ENCODE measurements at places on chromosomes 3 and 15.

GRCh38 chr3:150158943-150159625, 188.4 kb upstream of the PFN2 start:
- H3K27ac ChIP-seq, result no peak overlapping the region
- no peaks in the 10 kb centered on the region for H3K36me3 ChIP-seq
- DNase-seq, result no peak
- H3K4me1 ChIP-seq, result no peaks in the 10 kb centered on the region

- H3K36me3 ChIP-seq, result no peaks in the 10 kb centered on the region
- H3K4me1 ChIP-seq, result peaks cover 53% of the 10 kb centered on the region
- H3K27ac ChIP-seq, result peak overlapping the region; percentile 93
- peak overlapping the region; percentile 76 for H3K4me3 ChIP-seq
Measured at GRCh38 chr3:50320853-50321335, 1.7 kb downstream of the HYAL2 start.

GRCh38 chr15:63758341-63758740, 75.4 kb downstream of the HERC1 start:
- H3K36me3 ChIP-seq, result no peaks in the 10 kb centered on the region
- H3K27me3 ChIP-seq, result no peaks in the 10 kb centered on the region
- no peak for DNase-seq
- H3K4me1 ChIP-seq, result no peaks in the 10 kb centered on the region
- H3K27ac ChIP-seq, result no peak overlapping the region
- H3K4me3 ChIP-seq, result no peak overlapping the region

DNA sequence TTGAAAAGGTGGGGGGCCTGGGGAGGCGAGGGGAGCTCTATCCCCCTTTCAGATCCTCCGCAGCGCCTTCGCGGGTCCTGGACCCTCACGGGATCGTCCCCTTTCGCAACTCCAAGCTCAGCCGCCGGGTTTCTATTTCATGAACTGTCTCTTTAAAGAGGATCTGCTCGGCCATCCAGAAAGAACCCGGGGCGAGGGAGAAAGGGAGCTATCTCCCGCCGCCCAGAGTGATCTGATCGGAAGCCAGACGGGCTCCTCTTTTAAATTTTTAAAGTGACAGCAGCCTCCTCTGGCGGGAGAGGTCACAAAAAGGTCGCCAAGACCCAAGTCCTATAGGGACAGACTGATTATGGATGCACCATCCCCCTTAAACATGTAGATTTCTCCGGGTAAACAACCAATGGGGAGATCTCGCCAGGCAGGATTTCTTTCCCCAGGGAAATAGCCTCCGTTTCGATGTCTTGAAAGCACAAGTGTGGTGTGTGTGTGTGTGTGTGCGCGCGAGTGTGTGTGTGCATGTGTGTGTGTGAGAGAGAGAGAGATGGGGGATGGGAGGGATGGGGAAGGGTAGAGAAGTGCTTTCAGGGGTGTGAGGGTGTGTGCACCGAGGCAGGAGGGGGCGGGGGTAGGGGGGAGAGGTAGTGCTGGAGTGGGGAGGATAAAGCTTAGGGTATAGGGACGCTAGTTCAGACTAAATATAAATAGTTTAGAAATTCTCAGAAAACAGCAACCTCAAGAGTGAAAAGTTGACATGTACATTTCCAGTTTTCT, 516.1 kb downstream of the MECOM start:
- DNase-seq, result peak; percentile 38
- H3K4me3 ChIP-seq, result peak overlapping the region; percentile 54
- H3K27ac ChIP-seq, result peak overlapping the region; percentile 26
- H3K4me1 ChIP-seq, result peaks cover 7% of the 10 kb centered on the region
- H3K27me3 ChIP-seq, result peaks cover 3% of the 10 kb centered on the region

DNA sequence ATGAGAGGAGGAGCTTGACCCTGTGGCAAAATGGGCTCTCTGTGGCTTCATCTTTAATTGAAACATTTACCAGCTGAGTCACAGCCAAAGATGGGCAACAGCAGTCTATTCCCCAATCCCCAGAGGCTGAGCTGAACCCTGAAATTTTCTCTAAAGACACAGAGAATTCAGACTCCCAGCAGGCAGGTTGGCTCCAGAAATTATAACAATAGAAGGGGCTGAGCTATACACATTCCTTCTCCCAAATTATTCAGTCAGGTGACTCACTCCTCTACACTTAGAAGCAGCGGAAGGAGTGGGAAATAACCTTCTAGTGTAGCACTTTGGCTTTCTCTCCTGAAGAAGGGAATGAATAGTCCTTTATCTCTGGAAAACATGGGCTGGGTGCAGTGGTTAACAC, 264.3 kb upstream of the ARHGEF26 start:
- no peak overlapping the region for H3K27ac ChIP-seq
- H3K36me3 ChIP-seq, result no peaks in the 10 kb centered on the region
- no peak for DNase-seq
- H3K4me3 ChIP-seq, result no peak overlapping the region

- no peak overlapping the region for H3K4me3 ChIP-seq
- H3K4me1 ChIP-seq, result peaks cover 23% of the 10 kb centered on the region
- peak overlapping the region; percentile 21 for H3K27ac ChIP-seq
- no peak for DNase-seq
- no peaks in the 10 kb centered on the region for H3K36me3 ChIP-seq
Measured at GRCh38 chr3:12658593-12659058, 5.3 kb downstream of the RAF1 start.

- H3K27me3 ChIP-seq, result no peaks in the 10 kb centered on the region
- H3K4me3 ChIP-seq, result no peak overlapping the region
- DNase-seq, result no peak
- no peak overlapping the region for H3K27ac ChIP-seq
Measured at GRCh38 chr15:36863570-36863969, 236.8 kb downstream of the MEIS2 start.

All from testis (tissue), 5 donors.